C1 segment of cervical spinal cord (tissue), 14 donors: ENCODE measurements at places on chromosomes 11 and 22.

DNA sequence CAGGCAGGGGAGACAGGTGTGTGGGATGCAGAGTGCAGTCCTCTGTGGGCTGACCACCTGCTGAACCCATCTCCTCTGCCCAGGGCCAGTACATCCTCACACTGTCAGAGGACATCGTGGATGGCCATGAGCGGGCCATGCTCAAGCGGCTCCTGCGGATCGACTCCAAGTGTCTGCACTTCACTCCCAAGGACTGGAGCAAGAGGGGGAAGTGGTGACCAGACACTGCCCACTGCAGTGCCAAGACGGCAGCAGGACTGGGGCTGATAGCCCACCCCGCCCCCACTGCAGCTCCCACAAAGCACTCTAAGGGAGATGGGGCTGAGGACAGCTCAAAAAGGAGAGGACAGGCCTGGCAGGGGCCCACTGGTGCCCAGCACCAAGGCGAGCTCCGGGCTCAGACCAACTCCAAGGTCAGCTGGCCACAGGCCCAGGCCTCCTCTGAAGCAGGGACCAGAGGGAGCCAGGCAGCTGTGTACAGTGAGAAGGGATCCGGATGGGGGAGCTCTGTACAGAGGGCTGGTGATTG, 1.6 kb downstream of the RNASEH2C start:
- no peak for DNase-seq

DNA sequence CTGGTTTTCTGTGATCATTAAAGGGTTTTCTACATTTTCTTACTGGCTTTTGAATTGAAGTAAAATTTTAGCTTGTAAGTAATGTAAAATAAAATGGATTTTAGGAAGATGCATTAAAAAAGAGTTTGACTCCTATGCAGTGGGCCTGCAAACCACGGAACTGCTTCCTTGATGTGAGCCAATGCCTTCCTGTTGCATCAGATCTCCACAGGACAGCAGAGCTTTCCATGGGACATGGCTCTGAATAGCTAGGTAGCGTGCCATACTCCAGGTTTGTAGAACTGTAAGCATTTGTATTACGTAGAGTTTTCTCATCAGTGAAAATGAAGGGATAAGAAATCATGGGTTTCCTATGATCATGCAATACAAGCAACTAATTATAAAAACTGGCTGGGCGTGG, 133.4 kb downstream of the SWAP70 start:
- no peak for DNase-seq

DNA sequence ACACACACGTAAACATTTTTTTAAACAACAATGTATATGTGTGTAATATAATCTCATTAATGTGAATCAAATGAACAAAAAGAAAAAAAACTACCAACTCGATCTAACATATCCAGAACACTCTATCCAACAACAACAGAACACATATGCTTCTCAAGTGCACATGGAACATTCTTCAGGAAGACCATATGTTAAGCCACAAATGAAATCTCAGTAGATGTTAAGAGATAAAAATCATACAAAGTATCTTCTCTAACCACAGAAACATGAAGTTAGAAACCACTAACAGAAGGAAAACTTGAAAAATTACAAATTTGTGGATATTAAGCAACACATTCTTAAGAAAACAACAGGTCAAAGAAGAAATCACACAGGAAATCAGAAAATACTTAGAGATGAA, 25.5 kb upstream of the TMEM45B start:
- no peak for DNase-seq

DNA sequence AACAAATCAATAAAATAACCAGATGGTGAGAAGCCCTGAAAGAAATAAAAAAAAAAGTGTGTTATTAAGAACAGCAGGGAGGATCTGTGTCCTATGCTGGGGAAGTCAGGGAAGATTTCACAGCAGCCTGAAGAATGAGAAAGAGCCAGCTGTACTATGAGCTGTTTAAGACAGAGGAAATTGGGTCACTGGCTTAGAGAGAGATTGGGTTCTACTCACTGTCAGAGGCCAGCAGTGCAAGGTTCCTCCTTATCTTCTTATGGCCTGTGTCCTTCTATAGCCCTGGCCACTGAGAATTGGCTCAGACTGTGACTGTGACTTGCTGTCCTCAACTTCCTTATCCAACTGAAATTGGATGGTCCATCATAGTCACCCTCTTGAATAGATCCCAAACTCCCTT, 54.8 kb upstream of the FDX1 start:
- no peak for DNase-seq

GRCh38 chr11:78429660-78430059, 12.0 kb upstream of the GAB2 start:
- no peak for DNase-seq

- DNase-seq = peak; percentile 24
These were observed 67.5 kb downstream of the ARFGAP2 start for GRCh38 chr11:47109051-47109726.

DNA sequence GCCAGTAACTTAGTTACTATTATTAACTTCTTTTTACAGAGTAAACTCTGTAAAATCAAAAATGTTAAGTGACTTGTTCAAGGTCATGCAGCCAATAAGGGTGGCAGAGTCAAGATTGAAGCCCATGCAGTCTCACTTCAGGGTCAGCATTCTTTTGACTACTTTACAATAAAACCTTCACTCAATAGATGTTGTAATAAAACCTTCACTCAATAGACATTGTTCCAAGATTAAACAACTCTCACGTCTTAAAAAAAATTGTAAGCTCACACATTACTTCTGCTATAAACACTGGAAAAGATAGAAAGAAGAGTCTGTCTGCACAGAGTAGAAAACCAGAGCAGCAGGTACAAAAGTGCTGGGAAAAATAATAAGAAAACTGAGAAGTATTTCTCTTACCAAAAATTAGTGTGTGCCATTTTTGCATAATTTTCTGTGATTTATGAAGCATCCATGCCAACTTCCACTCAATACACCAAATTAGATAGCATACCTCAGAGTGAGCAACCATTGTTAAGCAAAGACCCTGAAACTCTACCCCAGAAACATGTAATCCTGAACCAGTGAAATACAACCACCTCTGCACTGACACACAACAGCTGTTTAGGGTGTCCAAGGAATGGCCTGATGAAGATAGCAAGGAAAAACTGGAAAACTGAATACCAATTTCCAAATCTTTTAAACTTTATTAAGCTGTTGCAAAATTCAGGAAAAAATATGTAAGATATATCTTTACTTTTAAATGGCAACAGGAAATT, 4.9 kb upstream of the SOX6 start:
- DNase-seq = no peak

GRCh38 chr11:33869481-33870422, 22.1 kb downstream of the LMO2 start:
- DNase-seq = peak; percentile 45

DNA sequence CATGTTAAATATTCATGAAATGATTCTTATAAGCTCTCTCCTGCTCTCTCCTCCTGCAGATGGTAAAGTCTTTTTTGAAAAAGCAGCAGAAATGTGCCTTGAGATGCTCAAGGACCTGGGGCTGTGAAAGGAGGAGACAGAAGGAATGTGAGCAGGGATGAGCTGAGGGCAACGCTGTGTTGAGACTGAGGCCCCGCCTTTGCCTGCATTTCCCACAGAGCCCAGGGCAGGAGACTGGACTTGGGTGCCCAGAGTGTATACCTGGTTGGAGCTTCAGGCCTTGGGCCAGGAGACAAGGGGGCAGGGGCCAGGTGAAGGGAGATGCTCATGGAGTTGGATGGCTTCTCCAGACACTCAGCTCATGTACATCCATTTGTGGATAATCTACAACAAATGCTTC, 39.2 kb downstream of the CEP164 start:
- peak; percentile 22 for DNase-seq

GRCh38 chr11:99366546-99366945, 345.8 kb downstream of the CNTN5 start:
- DNase-seq = no peak

DNA sequence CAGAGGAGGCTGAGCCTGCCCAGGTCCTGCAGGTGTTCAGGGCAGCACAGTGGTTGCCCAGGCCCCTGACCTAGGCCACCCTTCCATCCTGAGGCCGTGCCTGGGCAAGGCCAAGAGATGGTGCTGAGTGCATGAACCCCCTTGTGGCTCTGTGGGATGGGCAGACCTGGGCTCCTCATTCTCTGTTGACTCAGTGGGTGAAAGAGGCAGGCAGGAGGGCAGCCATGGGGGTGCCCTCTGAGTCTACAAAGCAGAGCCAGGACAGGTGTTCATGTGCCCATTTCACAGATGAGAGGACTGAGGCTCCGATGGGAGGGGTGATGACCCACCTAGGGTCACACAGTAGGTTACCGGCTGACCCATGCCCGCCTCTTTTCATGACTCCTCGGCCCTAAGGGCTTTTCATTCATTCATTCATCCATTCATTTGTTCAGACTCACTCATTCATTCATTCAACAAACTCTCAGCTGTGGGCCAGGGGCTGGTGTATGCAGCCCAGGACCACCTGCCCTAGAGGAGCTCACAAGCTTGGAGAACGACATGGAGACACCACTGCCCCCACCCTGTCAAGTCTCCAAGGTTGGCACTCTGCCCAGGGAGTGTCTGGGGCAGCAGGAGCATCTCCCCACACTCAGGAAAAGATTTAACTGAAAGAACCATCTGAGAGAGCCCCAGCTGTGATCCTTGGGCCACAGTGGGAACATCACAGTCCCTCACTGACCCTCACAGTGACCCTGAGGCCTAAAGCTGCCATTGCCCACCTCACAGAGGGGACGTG, 40.5 kb downstream of the IGLL5 start:
- DNase-seq = no peak

DNA sequence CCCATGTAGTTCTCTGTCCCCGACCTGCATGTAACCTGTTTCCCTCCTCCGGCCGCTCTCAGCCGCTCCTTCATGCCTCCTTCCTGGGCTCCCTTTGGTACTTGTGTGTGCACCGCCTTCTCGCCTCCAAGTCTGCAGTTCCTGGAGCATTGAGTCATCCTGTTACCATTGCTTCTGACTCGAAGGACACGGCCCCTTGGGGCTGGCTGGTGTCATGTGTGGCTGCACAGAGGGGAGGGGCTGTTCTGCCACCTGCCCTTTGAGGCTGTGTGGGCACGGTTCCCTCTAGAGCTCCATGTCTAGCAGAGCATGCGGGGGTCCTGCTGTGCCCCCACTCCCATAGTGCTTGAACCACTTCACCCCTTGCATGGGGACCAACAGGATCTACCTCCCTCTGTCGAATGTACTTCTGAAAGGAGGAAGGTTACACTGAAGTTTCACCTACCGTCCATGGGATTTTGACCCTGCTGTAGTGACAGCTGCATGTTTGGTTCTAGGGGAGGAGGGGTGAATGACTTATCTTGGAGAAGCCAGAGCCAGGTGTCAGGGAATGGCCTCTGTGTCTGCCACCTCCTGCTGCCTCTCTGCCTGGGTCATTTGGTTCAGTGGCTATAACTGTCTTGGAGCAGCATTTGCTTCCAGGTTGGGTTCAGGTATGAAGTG, 39.6 kb downstream of the BCR start:
- no peak for DNase-seq

GRCh38 chr11:130825561-130825960, 90.7 kb downstream of the SNX19 start:
- no peak for DNase-seq

GRCh38 chr11:55707029-55707428, 45.0 kb downstream of the OR4C6 start:
- DNase-seq = no peak
